Neural crest cell (in vitro differentiated cells): ENCODE measurements at places on chromosomes 7 and 10. TPM values are rescaled to one million over a fixed set of nuclear protein-coding genes. Genes with fewer than 3 reads are reported as not detected.
A peak's percentile ranks its signal among the peaks of the same experiment; 100 is the strongest.

The BICC1 gene
- 2.4 and 2.5 TPM in 2 replicates for total RNA-seq

The TRIM50 gene
- not detected in 2 replicates for total RNA-seq

The MPLKIP gene
- total RNA-seq: 42.1 and 44.0 TPM in 2 replicates

DNA sequence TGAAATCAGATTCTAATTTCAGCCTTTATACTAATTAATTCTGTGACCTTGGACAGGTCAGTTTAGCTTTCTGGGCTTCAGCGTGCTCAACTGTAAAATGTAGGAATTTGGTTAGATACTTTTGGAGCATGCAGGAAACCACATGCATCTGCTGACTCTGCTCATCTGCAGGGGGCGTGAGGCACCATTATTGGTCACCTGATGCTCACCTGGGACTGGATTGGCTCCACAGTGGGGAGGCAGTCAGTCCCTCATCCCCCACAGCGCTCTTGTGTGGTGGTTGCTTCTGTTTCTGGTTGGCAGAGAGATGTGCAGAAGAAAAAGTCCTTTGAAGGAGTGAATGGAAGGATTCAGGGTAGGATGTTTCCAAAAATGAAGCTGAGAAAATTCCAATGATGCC, 150.9 kb upstream of the MTPN start:
- DNase-seq: no peak

DNA sequence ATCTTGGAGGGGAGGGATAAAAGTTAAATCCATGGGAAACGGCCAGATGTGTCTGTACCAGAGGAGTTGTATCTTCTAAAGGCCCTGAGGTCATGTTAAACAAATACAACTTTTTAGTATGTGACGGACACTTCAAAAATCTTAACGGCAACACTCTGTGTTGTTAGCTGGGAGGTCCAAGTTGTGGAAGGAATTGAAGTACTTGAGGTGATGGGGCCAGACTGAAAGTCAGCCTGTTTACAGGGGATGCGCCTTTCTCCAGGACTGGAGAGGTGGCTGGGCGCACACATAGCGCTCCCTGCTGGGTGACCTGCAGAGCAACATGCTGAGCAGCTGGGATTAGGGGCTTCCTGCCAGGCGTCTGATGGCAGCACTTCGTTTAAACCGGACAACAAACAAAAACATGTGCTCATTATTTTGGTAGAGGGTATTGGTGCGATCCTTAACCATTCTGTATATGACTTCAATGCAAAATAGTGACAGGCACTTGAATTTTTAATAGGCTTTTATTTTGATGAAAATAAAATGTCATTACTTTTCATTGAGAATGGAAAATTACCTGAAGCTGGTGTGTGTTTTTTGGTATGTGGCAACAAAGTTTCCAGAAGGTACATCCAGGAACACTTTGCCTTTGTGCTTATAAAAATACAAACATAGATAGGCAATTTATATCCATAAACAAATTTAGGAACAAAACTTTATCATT, 198.2 kb downstream of the MLLT10 start:
- DNase-seq: peak; percentile 72

DNA sequence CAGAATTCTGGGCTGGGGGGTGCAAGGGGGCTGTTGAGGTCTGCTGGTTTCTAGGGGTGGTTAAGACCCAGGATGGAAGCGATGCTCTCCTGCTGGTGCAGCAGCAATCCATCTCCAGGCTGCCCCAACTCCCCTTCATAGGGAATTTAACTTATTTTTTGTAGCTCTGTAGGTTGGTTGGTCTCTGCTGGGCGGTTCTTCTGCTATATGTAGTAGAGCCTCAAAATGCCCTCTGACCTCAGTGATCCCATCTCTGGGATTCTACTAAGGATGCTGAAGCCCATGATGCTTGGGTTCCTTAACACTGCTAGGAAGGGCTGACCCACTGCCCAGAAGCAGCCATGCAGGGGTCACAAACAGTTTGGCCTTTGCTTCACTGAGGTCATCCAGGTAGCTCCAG, 49.2 kb downstream of the LRRC20 start:
- no peak for DNase-seq

- DNase-seq: no peak
Observed at GRCh38 chr10:120578134-120578533, 121.1 kb downstream of the PLPP4 start.

DNA sequence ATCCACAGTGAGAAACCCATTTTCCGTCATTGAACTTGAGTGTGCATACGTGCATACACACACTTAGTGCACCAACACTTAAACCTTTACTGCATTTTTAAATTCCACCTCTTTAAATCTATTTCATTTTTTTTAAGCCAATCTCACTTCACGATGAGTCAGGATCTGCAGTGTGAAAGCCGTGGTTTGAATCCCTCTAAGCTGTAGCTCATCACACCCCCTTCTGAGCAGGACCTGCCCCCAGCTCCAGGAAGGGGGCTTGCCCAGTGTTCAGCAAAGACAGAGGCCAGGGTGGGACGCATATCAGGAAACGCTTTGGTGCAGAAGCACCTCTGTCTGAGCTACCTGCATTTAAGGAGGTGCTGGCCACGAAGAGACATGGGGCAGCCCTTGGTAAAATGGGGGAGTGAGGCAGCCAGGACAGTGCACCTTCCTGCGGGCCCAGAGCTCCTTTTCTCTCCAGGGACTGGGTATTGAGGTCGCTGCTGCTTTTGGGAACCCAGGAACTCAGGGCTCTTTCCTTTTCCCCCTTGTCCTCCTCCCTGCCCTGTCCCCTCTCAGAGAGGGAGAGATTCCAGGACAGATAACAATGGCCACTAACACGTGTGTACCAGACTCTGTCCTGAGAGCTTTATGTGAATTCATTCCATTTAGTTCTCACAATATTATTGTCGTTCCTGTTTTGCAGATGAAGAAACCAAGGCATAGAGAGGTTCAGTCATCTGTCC, 21.7 kb downstream of the ZNF316 start:
- DNase-seq: no peak
